Large intestine (tissue), 12 donors: ENCODE measurements at places on chromosomes 5 and 9.

DNA sequence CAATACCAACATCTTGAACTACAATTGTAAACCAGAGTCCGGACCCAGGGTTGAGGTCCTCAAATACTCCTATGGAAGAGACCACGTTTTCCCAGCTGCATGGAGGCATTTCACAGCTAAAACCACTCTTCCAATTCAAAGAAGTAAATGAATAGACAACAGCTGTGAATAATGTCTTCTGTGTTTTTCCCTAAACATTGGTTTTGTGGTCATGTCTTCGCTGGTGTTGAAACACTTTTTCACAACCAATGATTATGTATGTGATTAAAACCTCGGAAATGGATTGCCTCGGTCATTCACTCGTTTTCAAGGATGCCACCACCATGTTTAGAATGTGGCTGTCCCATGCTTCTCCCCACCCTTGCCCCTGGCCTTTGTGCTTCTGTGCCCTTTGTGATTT, 9.4 kb upstream of the TENT4A start:
- DNase-seq, result no peak

DNA sequence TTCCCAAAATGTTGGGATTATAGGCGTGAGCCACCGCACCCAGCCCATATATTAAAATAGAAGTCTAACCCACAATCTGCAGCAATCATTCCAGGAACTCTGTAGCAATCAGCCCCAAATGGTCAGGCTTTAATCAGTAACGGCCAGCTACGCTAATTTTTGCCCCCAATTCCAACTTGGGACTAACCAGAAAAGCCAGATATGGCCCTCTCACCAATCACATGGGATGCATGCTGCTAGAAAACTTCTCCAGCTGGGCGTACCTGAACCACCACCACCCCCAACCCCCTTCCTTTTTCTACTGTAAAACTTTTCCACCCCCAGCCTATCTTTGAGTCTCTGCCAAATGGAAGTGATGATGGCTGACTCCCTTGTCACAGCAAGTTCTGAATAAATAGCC, 4.1 kb downstream of the SUSD1 start:
- DNase-seq, result no peak

DNA sequence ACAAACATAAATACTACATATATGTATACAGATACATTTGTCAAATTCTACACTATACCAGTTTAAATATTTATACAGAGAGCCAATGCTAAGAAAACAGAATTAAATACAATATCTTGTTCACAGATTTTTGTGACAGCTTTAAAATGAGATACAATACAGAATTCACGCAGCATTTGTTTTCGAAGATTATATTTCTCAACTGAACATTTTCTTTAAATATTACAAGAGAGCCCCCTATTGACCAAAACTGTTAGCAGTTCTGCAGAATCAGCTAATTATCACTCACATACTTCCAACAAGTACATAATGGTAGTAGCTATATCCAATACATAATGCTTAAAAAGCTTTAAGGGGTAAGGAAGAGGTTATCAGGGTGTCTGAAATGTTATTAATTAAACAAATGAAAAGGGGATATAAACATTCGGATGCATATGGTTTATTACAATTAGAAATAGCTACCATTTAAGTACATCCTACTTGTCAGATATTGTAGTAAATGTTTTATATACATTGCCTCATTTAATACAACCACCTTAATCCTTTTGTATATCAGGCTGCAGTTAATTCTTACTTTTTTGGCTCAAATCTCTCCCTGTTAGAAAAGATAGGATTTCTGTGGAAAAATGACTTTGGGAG, 31.7 kb downstream of the ZDHHC21 start:
- DNase-seq, result no peak

GRCh38 chr5:170266570-170267381, 30.8 kb downstream of the LCP2 start:
- DNase-seq, result no peak

- no peak for DNase-seq
Observed at GRCh38 chr5:17132444-17133083, 84.9 kb upstream of the BASP1 start.

GRCh38 chr5:40233268-40233667, 446.4 kb upstream of the PTGER4 start:
- DNase-seq, result no peak
